Stimulated activated CD4-positive, alpha-beta T cell treated with anti-CD3 and anti-CD28 coated beads, Interleukin-1b, Interleukin-23, amount 100 ng/mL, for 1 hour (primary cell): ENCODE measurements at places on chromosomes 5 and 9.

DNA sequence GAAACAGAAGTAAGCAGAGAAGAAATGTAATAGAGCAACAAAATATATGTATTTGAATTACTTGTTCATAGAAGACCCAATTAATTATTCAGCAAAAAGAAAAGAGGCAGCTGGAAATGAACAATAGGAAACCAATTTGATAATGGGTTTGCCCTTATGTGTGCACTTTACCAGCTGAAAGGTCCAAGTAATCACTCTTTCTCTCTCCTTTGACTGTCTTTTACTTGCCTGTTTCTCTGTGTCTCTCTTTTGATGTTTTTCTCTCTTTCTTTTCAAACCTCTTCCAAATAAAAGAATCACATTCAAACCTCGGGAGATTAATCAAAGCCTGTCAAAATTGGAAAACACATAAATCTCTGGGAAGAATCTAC lies 51.5 kb downstream of the CTNND2 start:
- DNase-seq, result no peak

- no peak for DNase-seq
Observed at GRCh38 chr9:90868555-90868954, 66.9 kb downstream of the SYK start.

DNA sequence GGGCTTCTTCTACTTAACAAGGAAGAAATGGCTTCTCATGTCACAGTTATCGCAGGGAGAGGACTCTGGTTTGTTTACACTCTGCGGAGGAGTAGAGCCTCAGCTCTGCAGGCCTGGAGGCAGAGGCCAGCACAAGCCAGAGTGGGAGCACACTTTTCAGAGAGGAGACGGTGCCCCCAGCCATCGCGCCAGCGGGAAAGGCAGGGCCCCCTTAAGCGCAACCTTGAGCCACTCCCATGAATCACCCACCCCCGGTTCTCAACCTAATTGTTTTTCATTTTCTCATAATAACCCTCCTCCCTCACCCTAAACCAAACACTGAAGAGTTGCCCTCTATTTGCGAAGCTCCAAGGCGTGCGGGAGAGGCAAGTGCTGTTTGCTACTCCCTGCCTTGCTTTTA lies 208.4 kb upstream of the TBCA start:
- DNase-seq, result no peak

- DNase-seq, result no peak
Observed at GRCh38 chr5:57119031-57119430, 54.8 kb upstream of the GPBP1 start.

- DNase-seq, result no peak
Observed at GRCh38 chr5:135821802-135822201, 12.7 kb upstream of the SLC25A48 start.

- DNase-seq, result no peak
Observed at GRCh38 chr5:168661593-168662485, 82.7 kb upstream of the PANK3 start.

DNA sequence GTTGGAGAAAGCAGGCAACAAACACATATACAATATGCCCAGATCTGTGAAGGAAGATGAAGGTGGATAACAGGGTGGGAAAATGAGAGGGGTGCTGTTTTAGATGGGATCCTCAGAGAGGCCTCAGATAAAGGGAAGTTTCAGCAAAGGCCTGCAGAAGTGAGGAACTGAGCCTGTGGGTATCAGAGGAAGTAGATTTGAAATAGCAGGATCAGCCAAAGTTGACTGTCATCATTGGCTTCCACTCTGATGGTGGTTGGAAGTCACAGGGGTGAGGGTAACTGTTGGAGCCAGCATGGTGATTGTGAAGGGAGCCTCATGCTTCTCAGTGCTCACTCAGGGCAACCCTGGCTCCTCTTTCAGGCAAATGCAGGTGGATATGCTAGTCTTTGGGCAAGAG lies 607.2 kb upstream of the CLINT1 start:
- no peak for DNase-seq

GRCh38 chr9:99319048-99319447 lies 97.0 kb downstream of the SEC61B start:
- no peak for DNase-seq

DNA sequence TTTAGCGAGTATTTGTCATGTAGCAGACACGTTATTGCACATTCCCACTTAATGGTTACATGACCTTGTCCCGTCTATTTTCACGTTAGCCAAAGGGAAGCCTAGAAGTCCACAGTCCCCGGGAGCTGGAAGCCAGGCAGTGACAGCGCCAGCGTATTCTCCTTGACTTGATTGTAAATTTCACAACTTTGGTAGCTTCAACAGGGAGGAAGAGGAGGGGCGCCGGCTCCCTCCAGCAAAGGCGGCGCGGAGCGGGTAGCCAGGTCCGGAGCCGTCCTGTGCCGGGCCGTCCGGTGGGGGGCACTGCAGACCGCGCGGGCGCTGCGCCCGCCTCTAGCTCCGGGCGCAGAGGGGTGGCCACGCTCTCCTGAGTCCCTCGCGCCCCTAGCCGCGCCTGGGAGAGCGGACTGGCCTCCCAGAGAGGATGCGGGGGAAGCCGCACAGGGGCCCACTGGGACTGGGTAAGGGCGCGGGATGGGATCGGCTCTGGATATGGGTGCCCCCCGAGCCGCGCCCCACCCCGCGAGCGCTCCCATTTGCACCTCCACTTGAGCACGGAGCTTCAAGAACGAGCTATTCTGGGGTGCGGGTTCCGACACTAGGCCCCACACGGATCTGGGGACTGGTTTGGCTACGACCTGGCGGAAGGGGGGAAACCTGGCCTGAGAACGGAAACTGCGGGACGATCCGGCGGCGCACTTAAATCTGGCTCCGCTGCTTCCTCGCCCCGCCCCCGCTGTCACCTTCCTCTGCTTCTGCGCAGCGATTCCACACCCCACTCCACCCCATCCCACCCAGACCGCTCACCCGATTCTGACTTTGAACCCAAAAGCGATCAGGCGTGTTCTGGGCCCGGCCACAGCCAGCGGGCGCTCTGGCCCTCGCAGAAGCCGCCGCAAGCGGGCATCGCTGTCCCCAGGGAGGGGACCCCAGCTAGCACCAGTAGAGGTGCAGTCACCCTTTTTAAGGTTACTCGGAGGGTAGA lies 23.8 kb downstream of the KLF4 start:
- DNase-seq, result no peak

- DNase-seq, result no peak
Observed at GRCh38 chr5:133701871-133702270, 89.5 kb upstream of the FSTL4 start.

- DNase-seq, result no peak
Observed at GRCh38 chr5:175483337-175483736, 5.0 kb downstream of the SFXN1 start.

GRCh38 chr9:98506422-98507054 lies 202.2 kb downstream of the GABBR2 start:
- DNase-seq, result no peak

DNA sequence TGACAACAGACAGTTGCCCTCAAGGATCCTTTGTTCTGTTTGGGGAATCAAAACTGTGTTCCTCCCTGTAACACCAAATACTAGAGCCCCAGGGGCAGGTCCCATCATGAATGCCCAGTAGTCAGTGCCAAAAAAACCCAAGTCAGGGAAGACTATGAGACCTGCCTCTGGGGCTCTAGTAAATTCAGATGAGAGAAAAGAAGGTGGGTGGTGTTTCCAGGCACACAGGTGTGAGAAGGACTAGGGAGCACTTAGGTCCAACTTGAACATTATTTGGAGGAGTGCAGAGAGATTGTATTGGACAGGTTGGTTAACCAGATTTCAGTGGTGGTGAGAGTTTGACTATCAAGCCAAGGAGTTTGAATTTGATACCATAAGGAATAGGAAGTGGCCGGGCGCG lies 52.0 kb downstream of the SLC22A5 start:
- DNase-seq, result no peak

DNA sequence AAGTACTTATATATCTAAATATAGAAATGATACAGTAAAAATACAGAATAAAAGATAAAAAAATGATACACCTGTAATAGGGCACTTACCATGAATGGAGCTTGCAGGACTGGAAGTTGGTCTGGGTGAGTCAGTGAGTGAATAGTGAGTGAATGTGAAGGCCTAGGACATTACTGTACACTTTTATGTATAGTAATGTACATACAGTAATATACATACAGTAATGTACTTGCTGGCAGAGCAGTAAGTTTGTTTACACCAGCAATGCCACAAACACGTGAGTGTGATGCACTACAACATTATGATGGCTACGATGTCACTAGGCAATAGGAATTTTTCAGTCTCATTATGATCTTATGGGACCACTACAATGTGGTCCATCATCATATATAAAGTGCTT lies 34.2 kb downstream of the SUSD1 start:
- DNase-seq, result no peak

GRCh38 chr5:143443330-143443729 lies 39.8 kb upstream of the NR3C1 start:
- DNase-seq, result no peak
